ENCODE measurements at places on chromosomes 2 and 18. TPM values are rescaled to one million over a fixed set of nuclear protein-coding genes. Genes with fewer than 3 reads are reported as not detected.

- DNase-seq = no peak
Observed at GRCh38 chr2:206962966-206963365, 23.6 kb downstream of the CPO start.

DNA sequence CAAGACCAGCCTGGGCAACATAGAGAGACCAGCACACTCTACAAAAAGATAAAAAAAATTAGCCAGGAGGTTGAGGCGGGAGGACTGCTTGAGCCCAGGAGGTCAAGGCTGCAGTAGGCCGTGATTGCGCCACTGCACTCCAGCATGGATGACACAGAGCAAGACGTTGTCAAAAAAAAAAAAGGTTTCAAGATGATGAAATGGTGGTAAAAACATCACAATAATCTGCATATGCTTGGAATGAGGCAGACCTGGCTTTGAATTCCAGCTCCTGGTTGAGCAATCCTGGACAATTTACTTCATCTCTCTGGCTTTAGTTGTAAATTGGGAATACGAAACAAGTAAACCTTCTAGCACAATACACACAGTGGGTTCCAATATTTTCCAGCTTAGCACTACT is 24.1 kb downstream of the USP40 start:
- no peak for DNase-seq

Gene HOXD13
- total RNA-seq = not detected

Gene FAM110C
- not detected for total RNA-seq
